Left kidney (tissue), 8 donors: ENCODE measurements at places on chromosomes 2 and 18.

DNA sequence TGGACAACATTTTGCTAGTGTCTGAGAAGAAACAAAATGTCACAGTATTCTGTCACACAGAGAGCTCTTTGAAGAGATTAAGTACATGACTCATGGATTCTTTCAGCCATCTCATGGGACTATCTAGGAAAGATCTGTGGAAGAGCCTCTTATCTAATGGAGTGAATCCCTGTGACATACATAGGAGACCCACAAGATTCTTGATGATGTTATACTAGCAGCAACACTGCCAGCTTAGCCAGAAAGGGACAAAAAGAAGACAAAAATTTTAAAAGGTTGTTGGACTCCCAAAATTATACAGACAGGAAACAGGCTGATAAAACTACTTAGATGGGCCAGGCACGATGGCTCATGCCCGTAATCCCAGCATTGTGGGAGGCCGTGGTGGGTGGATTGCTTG is 143.3 kb upstream of the MGAT5 start:
- DNase-seq, result no peak

DNA sequence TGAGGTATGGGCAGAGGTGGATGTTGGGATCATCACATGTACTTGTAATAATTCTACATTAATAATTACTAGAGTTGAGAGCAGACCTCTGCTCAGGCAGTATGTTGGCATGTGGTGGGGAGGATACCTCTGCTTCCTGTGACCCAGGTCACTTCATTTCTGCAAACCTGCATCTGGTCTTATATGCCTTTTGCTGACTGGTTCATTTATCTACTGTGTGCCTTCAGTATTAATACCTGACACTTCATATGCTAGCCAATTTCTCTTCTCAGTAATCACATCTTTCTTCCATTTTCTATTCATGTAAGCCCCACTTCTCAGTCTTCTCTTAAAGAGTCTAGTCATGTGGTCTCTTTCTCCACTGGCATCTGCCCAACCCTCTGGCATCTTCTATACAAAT is 41.1 kb upstream of the DLX2 start:
- no peak for DNase-seq

DNA sequence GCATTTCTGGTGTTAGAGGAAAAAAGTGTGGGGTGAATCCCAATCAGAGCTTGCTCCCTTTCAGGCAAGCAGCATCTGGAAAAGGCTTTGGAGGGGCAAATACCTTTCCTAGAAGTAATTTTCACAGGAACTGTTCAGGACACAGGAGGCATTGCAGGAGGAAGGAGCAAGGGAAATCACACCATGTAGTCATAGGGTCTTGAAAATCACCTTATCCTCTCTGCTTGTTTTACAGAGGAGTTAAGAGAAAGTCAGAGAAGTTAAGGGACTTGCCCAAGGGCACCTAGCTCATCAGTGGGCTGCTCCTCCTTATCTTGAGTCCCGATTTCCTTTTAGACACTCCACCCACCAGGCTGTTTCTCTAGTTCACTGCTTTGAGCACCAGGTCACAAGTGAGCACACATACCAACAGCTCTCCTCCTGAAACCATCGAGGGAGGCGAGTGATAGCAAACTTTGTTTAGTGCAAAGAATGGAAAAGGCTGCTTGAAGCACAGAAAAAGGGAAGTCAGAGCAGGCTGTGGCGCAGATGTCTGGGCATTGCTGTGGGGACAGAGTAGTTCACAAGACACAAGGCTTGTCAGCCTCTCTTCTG is 89.2 kb upstream of the CXCR4 start:
- DNase-seq, result no peak

GRCh38 chr18:69220529-69220928 is 180.2 kb upstream of the DOK6 start:
- DNase-seq, result peak; percentile 11

DNA sequence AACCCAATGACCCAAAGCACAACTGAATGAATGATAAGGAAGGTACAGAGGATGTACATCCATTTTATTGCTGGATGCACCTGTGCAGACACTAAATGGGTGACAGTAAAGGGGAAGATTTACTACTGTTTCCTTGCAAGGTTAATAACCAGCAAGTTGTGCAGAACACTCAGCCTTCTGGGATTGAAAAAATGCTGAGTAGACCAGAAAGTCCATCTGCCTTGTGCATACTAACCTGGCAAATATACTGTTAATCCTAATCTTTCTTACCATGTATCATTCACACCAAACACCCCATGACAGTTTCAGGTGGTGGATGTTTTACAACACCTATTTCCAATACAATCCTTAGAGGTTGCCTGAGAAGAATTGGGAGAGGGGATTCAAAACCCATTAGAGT is 814.1 kb upstream of the NRXN1 start:
- no peak for DNase-seq

- DNase-seq, result no peak
Observed at GRCh38 chr18:59576541-59577385, 120.5 kb downstream of the CCBE1 start.

GRCh38 chr2:145235312-145235711 is 715.4 kb upstream of the ZEB2 start:
- DNase-seq, result no peak

DNA sequence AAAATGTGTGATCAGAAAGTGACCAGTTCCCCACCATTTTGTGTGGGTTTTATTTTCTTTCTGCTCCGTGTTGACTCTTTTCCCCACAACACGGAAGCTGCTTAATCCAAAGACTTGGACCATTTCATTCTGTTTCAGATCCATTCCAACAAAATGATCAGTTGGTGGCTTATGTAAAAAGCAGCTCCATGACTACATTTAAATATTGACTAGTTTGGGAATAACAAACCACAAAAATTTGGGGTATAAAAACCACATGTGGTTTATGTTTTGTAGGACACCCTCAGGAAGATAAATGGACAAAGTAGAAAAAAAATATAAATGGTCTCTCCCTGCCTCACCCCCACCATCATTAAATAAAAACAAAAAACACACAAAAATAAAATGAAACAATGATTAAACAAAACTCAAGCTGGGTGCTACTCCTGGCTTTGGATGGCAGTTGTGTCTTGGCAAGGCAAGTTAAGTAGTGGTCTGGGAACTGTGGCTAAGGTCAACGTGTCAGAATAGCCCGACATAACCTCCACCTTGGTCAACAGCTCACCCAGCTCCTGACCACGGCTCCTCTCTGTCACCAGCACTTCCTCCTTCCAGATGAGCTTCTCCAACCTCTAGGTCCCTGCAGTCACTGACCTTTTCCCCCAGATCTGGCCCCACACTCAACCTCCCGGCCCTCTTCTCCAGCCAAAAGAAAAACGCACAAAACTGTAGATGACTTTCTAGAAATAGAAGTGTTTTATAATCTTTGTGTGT is 12.8 kb upstream of the WIPF1 start:
- no peak for DNase-seq

GRCh38 chr2:197360744-197361156 is 50.2 kb upstream of the ANKRD44 start:
- DNase-seq, result no peak
